Calu3 (cell line): ENCODE measurements at places on chromosomes 12 and 14. TPM values are rescaled to one million over a fixed set of nuclear protein-coding genes. Genes with fewer than 3 reads are reported as not detected.

GRCh38 chr14:51521764-51522163, 129.9 kb upstream of the FRMD6 start:
- no peak for DNase-seq
- H3K27ac ChIP-seq = no peak overlapping the region
- no peaks in the 10 kb centered on the region for H3K36me3 ChIP-seq
- H3K4me3 ChIP-seq = no peak overlapping the region

- H3K27ac ChIP-seq = no peak overlapping the region
- H3K27me3 ChIP-seq = no peaks in the 10 kb centered on the region
- H3K36me3 ChIP-seq = no peaks in the 10 kb centered on the region
These were observed 87.8 kb upstream of the BTG1 start for GRCh38 chr12:92233346-92234015.

Gene C12orf50
- total RNA-seq = 0.33 TPM in 1 of 2 replicates, not detected in the other

Gene DNAJC22
- 9.6 and 15.7 TPM in 2 replicates for total RNA-seq

Gene PTCSC3
- total RNA-seq = not detected in 2 replicates

Gene CINP
- 38.3 and 39.7 TPM in 2 replicates for total RNA-seq
